ENCODE measurements at places on chromosomes 12 and 14.

DNA sequence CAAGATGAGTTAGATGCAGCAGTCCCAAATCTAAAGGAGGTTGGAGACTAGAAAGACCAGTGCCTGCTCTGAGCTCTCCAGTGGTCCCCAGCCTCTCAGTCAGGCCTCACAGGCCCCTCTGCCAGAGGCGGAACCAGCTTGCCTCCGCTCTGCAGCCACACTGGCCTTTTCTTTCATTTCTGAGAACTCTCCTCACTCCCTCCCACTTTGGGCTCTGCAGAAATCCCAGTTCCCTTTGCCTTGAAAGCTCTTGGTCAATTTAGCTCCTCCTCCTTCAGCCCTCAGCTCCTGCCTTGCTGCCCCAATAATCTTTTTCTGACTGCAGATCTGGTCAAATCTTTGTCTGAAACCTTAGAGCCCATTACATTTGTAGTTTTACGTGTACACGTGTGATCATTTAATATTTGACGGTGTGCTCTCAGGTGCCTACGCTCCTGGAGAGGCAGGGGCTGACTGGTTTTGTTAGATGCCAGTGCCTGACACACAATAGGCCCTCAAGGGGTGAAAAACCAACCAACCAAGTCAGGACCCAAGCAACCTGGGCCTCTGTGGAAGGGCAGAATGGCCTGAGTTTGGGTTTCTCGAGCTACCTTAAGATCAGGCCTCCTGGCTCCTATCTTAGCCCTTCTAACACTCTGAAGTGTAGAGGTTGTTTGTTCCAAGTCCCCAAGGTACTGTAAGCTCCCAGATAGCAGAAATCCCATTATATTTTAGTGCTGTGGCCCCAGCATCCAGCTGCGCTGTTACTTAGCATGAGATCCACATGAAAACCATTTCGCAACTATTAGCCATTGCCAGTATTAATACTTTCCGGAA is 1.1 kb upstream of the NUDT4 start:
- DNase-seq: no peak

DNA sequence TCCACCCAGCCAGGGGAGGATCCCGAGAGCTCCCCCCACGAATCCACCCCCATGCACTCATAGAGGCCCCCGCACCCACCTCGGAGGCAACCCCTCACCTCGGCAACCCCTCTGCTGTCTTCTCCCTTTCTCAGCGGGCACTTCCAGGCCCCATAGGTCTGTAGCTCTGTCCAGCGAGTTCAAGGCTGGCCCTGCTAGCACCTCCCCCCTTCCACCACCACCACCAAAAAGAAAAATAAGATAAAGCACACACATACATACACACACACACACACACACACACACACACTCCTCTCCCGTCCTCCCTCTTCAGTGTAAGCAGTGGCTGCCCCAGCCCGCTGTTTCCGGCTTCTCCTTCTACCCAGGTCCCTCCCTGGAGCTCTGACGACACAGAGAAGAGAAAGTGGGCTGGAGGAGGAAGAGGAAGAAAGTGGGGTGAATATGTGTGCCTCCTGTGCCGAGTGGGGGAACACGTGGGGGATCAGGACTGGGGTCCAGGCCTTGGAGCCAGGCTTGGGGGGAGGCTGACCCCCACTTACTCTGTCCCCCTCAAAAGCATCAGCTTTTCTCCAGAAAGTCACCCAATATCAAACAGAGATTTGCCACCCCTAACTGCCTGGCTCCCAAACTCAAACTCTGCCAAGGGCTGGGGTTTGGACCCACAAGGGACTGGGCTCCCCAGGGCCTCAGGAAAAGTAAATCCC is at the start of gene STAT6:
Gene STAT6 (minus strand): TSS at position 332 of the 704 bp plus-strand sequence. CDS start 3,084 bp downstream, outside the sequence.
- no peak for DNase-seq

DNA sequence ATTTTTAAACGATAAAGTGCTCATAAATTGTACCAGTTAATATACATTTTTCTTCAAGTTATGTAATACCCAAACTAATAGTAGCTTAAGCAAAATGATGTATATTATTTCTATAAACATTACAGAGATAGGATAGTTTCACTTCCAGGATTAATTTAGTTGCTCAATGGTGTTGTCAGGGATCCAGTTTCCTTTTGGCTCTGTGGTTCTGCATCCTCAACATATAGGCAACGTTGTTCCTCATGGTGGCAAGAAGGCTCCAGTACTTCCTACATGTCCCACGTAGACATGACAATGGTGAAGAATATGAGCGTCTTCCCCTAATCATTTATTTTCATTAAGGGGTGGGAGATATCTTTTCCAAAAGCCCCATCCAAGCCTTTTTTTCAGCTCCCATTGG is 60.7 kb upstream of the DCD start:
- DNase-seq: no peak

DNA sequence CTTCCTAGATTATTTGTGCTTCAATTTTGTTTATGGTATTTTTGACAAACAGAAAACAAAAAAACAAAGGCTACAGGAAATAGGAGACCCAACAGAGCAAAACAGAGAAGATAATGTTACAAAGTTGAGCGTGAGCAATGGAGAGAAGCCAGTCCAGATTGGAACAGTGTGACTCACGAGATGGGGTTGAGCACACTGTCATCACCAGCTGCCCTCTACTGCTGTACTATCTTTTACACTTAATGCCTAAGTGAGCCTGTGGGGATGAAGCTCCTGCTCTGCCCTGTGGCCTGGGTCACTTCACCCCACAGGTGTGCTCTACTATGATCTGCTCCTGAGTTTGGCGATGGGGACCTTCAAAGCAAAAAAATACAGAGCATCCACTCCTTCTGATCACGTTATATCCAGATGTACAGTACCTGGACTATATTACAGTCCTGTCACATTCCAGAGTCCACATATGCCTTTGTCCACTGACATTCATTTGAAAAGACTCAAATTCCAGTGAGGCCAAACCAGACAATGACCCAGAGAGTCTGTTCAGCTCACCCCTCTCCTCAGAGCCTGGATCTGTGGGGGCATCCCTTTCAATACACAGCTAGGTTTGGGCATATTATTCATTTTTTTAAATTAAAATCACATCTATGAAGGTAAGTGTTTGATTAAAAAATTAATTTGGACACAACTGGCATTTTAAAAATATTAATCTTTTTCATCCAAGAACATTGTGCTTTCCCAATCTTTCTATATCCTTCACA is 4.4 kb downstream of the IPO8 start:
- DNase-seq: no peak

DNA sequence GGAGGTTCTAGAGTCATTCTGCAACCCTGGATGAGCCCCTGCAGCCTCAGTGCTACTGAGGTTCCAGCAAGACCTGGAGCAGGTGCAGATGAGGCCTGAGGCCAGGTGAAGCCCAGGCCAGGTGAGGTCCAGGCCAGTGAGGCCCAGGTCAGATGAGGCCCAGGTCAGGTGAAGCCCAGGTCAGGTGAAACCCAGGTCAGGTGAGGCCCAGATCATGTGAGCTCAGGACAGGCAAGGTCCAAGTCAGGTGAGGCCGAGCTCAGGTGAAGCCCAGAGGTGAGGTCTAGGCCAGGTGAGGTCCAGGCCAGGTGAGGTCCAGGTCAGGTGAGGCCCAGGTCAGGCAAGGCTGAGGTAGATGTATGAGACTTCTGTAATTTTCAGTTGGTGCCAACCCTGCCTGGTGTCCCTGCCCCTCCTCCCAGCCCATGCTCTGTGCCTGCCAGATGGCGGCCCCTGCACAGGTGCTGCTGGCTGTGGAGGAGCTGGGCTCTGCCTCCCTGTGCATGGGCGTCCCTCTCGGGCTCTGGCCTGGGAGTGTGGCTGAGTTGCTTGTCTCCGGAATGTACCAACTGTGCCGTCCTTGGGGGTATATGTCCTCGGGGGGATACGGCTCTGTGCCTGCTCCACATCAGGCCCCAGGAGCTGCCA is 388.5 kb downstream of the TMEM121 start:
- DNase-seq: no peak

- DNase-seq: no peak
Observed at GRCh38 chr12:123036466-123037285, 56.2 kb downstream of the ARL6IP4 start.

DNA sequence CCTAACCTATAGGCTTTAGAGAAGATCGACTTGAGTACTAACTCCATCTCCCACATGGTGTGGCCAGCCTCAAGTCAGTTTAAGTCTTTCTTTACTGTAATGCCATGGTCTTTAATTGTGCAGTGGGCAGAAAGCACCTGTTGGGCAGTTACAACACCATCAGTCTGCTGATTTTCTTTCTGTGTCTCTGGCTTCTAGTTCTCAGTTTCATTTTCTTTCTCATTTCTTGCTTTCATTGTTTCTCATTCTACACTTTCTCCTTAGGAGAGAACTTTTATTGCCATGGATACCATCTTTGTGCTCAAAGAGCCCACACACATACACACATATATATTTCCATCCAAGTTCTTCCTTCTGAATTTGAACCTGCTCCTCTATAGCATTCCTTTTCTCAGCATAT is 96.1 kb upstream of the SLC16A7 start:
- no peak for DNase-seq

GRCh38 chr12:93145086-93145485 is 216.0 kb upstream of the EEA1 start:
- no peak for DNase-seq

- no peak for DNase-seq
Observed at GRCh38 chr14:98252820-98253219, 1019.2 kb downstream of the BCL11B start.

DNA sequence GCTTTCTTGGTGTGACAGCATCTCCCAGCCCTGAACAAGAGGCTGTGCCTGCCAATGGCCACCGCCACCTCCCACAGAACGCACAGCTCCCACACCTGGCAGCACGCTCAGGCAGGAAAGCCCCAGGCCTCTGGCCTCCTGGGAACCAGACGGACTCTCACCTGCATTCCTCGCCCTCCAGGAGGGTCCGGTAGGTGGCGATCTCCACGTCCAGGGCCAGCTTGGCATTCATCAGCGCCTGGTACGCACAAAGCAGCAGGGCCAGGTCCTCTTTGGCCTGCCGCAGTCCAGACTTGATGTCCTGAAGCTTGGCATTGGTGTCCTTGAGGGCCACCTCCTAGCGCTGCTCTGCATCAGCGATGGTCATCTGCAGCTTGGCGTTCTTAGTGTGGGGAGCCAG is 12.1 kb upstream of the KRT77 start:
- no peak for DNase-seq

DNA sequence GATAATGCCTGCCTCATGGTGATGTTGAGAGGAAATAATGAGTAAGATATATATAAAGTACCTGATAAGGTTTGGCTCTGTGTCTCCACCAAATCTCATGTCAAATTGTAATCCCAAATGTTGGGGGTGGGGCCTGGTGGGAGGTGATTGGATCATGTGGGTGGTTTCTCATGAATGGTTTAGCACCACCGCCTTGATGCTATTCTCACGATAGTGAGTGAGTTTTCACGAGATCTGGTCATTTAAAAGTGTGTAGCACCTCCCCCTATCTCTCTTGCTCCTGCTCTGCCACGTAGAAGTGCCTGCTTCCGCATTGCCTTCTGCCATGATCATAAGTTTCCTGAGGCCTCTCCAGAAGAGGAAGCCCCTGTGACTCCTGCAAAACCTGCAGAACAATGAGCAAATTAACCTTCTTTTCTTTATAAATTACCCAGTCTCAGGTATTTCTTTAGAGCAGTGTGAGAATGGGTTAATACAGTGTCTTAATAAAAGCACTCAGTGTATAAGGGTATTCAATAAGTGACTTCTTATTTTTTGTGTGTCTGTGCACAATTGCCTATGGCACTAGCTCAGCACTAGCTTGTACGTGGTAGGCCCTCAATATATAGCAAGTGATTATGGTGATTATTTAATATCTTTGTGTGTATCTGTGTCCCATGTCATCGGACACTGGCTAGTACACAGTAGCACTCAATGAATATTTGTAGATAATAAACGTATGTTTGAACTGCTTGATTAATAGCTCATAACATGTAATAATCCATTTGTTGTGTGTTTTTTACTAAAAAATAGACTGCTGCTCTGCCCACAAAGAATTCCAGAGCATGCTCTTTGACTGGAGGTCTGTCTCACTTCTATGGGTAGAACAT is 138.1 kb upstream of the LMNTD1 start:
- no peak for DNase-seq

DNA sequence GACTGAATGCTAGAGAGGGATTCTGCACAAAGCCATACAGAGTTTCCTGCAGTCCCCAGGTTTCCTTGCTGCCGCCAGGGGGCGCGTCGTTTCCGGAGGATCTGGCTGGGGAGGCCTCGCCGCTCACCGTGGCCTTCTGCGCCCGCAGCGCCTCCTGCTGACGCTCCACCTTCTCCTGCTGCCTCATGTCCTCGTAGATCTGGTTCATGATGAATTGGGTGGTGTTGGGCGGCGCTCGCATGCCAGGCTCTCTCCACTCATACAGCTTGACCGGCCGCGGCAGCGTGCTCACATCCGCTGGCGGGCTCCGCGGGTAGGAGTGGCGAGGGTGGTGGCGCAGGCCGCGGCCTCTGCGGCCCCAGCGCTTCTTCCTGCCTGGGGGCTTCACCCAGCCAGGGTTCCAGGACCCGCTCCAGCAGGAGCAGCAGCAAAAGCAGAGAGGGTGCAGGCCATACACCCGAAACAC is 987 bp downstream of the CCER1 start:
- no peak for DNase-seq

DNA sequence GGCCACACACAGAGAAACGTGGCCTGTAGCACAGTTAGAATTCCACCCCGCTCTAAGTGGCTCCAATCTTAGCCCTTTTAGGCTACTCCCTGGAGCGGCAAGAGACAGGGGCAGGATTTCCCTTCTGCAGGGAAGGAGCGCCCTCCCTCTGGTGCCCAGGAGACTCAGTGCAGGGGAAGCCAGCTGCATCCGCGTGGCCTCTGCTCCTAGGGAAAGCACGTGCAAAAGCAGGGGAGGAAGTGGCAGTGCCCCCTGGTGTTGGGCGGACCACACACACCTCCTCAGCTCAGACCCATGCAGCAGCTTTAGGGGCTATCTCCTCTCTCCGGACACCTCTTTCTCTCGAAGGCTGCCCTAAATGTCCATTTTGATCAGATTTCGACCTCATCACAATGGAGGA is 50.0 kb downstream of the SPRING1 start:
- DNase-seq: no peak

- DNase-seq: no peak
Observed at GRCh38 chr14:103695296-103696069, 19.8 kb downstream of the XRCC3 start.

All from epithelial cell of prostate (primary cell).